ENCODE measurements at places on chromosomes 11 and 22.

DNA sequence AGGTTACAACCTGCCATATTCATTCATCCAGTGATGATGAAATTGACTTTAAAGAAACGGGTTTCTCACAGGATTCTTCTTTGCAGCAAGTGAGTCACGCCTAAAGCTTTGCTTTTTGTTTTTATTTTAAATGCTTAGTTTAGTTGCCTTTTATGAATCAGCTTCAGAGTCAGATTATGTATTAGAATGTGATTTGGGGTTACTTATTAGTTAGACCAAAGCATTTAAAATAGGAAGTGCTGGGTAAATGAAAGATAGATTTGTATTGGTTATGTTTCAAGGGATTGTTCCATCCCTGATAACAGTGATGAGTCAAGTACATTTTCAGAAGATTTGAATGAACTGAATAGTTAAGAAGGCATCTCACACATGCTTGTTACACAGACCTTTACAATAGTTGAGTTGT lies 101.3 kb upstream of the GAL start:
- DNase-seq: no peak

GRCh38 chr22:44187652-44188230 lies 7.0 kb downstream of the PARVG start:
- DNase-seq: no peak

GRCh38 chr11:22163394-22163797 lies 29.5 kb upstream of the ANO5 start:
- no peak for DNase-seq

DNA sequence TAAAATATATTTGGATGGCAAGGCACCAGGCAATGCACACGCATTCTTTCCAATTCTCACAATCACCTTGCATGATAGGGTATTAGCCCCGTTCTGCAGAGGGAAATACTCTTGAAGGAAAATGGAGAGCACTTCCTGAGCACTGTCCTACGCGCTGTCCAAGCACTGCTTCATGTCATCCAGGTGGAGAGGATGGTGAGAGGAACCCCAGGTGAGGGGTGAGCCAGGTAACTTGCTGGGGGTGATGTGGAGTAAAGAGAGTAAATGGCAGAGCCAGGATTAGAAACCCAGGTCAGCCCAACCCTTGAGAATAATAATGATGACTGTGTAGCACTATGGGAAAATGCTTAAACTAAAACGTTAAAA lies 711 bp upstream of the PACSIN2 start:
- DNase-seq: no peak

DNA sequence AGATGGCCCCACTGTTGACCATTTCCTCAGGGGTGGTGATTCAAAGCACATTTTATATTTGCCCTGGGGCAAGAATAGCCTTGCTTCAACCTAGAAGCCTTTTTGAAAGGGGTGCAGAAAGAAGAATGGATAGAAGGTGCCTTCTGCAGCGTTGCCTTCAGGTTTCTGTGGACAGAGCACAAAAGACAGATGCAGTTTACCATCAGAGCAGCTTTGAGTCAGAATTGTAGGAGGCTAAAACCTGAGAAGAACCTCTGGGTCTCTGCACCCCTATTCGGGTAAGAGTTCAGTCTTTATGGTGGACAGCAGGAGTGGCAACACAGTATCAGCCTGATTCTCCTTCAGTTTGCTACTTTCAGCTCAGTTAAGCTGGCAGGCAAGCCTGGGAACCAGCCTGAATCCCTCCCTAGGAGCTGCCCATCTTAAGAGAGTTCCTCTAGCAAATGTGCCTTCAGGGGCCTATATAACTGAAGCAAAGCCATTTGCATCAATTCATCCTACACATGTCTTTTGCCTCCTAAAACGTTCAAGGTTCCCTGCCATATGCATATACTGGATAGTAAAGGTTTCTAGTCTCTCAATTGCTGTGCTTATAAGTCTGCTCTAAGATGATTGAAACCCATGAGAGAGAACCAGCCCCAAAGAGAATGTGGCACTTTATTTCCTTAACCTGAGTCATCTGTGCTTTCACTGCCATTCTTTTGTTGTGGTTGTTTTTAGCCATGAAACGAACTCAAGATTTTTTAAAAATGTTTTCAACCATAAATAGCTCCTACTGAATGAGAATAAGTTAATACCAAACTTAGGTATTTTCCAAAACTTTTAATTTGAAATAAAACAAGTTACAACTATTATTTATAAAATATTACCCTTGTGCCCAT lies 123.0 kb downstream of the TRIM44 start:
- DNase-seq: no peak

- no peak for DNase-seq
These were observed 3.4 kb upstream of the SORL1-AS1 start for GRCh38 chr11:121456151-121456550.

GRCh38 chr22:40757071-40757470 lies 62.1 kb downstream of the SLC25A17 start:
- DNase-seq: no peak

- no peak for DNase-seq
These were observed 46.2 kb downstream of the BLID start for GRCh38 chr11:122069707-122070360.

- no peak for DNase-seq
These were observed 11.6 kb downstream of the SLC37A2 start for GRCh38 chr11:125074511-125075241.

- DNase-seq: no peak
These were observed 29.0 kb downstream of the CTSC start for GRCh38 chr11:88308576-88308975.

DNA sequence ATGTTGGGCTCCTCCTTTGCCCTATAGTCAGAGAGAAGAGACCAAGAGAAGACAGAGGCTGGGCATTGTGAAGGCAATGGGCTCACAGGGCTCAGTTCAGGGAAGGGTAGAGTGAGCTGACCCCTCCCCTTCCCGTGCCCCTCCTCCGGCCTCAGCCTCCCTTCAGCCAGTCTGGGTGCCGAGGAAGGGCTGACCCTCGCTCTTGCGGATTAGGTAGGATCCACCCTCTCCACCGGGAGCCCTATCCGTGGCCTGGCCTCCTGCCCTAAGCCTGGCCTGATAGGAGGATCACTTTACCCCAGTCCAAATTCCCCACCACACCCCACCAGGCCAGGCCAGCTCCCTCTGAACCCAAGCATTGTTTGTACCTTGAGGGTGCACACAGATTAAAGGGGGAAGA lies 1.8 kb upstream of the PPP1R14B start:
- DNase-seq: no peak

- DNase-seq: no peak
These were observed 77.7 kb downstream of the CABIN1 start for GRCh38 chr22:24088816-24089215.

DNA sequence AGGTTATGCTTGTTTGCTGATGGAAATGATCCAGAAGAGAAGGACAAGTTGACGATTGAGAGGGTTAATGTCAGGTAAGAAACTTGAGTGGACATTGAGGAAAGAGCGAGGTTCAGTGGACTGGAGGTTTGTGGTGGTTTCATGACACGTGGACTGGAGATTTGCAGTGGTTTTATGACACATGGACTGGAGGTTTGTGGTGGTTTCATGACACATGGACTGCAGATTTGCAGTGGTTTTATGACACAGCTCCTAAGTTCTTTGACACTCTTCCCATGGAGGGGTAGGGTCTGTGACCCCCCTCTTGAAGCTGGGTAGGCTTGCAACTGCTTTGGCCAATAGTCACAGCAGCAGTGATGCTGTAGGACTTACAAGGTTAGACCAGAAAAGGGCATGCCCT lies 5.4 kb upstream of the MAPK8IP2 start:
- no peak for DNase-seq

DNA sequence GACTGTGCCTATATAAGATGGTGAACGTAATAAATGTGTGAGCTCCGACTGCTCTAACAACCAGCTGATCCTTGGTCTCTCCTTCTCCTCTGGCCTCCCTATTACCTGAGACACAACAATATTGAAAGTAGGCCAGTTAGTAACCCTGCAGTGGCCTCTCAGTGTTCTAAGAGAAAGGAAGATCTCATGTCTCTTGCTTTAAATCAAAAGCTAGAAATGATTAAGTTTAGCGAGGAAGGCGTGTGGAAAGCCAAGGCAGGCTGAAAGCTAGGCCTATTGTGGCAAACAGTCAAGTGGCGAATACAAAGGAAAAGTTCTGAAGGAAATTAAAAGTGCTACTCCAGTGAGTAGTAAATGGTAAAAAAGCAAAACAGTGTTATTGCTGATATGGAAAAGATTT lies 39.5 kb downstream of the HIPK3 start:
- no peak for DNase-seq

GRCh38 chr11:78030429-78031325 lies 7.6 kb upstream of the KCTD14 start:
- no peak for DNase-seq

DNA sequence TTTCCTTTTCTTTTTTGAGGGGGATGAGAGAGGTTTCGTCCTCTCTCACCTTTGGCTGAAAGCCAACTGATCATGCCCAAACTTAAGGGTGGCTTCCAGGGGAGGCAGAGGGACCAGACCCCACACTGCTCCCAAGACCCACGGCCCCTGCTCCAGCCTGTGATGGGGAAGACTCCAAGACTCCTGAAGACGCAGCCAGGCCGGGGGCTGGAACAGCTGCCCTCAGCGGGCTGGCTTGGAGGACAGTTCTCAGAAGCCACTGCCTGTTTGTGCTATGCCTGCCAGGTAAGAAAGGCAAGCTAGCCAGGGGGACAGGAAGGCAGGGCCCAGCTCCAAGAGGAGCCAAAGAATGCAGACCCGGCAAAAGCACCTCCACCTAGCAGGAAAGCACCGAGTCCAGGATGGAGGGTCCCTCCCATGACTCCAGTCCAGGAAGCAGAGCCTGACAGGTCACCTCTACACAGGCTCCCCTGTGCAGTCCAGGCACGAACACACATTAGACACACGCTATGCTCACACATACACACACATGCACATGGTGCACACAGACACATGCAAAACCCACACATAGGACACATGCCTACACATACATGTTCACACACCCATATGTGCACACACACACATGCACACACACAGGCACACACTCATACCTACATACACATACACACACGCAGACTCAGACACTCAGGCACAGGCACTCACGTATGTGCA lies 31.3 kb downstream of the GNB1L start:
- no peak for DNase-seq

- DNase-seq: no peak
These were observed 2.1 kb downstream of the ZP1 start for GRCh38 chr11:60869451-60869825.

DNA sequence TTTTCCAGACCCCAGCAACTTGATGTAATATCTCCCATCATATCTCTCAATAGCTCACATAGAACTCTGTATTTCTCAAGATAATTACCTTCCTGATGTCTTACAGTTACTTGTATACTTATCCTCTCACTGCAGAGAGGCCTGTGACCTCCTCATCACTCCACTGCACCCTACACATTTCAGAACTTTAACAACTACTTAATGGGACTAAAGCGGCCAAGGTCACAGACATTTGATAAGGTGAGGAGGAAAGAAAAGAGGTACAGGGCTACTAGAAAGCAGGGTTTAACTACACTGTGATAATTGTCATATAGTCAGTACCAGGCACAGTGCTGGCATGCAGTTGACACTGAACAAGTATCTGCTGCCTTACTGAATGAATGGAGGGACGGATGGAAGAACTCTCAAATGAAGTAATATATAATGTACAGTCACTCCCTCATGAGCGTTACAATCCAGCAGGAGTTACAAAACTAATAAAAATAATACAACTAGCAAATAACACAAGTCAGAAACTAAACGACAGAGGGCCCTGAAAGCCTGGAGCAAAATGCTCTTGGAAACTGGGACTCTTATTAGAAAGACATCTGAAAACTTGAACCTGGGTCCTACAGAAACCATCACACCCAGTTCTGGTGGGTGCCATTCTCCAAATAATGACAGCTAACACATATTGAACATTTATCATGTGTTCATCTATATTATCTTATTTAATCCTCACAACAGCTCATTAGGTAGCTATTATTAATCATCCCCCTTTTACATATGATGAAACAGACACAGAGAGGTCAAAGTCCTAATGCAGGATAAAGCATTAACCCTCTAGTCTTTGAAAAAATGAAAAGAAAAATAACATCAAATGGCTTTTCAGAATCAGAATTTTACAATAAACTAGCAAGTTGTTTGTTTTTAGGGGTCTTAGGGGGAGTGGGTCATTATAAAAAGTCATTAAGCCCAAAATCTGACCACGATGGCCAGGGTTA lies 14.3 kb downstream of the PI4KA start:
- DNase-seq: no peak

DNA sequence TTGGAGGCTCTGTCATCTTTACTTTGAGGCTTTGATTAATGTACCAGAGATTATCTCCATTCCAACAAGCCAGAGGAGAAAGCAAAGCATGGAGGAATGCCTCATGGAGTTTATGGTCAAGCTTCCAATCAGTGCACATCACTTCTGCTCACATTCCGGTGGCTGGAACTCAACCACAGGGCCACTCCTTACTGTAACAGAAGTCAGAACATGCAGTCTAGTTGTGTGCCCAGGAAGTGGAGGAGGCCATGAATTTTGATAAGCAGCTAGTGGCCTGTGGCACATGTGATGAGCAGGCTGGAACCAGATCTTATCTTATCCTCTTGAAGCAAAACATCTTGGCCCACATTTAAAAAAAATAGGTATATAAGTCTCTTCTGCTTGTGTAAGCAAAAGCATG lies 258.9 kb upstream of the ARHGAP20 start:
- no peak for DNase-seq

- no peak for DNase-seq
These were observed 3.9 kb downstream of the IFITM10 start for GRCh38 chr11:1746511-1746931.

DNA sequence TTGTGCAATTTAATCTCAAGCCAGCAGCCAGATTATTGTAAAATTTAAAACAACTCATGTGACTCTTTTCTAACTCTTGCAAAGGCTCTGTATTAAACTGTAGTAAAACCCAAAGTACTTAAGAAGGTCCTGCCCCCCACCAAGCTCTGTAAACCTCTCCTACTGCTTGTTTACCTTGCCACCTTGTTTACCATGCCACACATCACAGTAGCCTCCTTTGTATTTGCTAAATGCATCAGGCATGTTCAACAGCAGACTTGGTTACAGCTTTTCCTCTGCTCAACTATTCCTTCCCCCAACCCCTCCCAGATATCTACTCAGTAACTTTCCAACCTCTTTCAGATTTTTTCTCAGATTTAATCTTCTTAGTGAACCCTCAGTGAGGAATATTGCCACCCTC lies 861.6 kb downstream of the METTL15 start:
- DNase-seq: no peak

DNA sequence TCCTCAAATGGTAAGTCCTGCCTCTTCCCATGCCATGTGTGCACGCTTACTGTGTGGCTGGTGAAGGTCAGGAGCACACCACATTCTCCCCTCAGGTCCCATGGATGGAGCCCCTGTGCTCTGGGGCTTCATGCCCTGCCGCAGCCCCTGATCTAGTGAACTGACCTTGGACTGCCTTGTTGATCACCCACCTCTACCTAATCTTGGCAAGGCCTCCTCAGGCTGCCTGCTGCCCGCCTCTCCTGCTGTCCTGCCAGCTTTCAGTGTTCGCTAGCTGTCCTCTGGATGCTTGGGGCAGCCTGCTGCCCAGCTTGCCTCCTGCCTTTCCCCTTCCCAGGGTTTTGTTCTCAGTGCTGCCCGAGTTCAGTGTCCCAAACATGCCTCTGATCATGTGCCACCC lies 38.1 kb downstream of the CABIN1 start:
- no peak for DNase-seq

GRCh38 chr11:33670250-33671011 lies 30.2 kb downstream of the C11orf91 start:
- DNase-seq: no peak

- DNase-seq: no peak
These were observed 15.4 kb downstream of the ARHGEF17 start for GRCh38 chr11:73323464-73323863.

Measured in stimulated activated CD8-positive, alpha-beta memory T cell treated with anti-CD3 and anti-CD28 coated beads, Interleukin-4, amount 100 ng/mL, for 1 hour (primary cell).